ENCODE measurements at places on chromosomes 6 and 20. TPM values are rescaled to one million over a fixed set of nuclear protein-coding genes. Genes with fewer than 3 reads are reported as not detected.

The LY6G6F gene
- polyA plus RNA-seq, result not detected

DNA sequence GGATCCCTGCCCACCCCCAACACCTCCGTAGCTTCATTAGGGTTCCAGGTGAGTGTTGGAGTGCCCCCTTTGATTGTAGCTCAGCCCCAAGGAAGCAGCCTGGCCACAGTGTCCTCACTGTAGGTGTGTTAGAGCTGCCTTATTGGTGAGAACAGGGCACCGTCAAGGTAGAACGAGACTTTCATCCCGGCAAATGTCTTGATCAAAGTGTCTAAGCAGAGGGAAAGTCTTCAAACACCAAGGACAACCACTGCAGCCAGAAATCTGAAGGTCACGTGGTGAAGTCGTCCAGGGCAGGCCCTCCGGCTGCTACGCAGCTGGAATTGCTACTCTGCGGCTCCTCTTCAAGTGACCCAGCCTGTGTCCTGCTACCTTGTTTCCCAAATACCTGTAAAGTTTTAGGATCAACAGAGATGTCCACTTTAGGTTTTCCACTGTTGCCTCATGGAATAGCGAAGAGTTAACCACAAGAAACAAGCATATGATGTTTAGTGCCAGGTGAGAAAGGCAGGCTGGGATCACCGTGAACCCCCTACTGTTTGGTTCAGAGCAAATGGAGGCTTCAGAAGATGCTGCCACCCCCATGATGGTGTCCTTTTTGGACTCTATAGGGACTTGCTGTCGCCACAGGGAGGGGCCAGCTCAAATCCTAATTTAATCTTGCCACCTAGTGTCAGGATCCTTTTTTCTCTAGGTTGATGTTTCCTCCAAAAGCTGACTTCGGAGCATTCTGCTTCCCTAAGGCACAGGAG lies 1.7 kb upstream of the DLL1 start:
- H3K4me3 ChIP-seq, result no peak overlapping the region
- H3K4me1 ChIP-seq, result peaks cover 2% of the 10 kb centered on the region
- H3K27ac ChIP-seq, result no peak overlapping the region
- DNase-seq, result no peak

DNA sequence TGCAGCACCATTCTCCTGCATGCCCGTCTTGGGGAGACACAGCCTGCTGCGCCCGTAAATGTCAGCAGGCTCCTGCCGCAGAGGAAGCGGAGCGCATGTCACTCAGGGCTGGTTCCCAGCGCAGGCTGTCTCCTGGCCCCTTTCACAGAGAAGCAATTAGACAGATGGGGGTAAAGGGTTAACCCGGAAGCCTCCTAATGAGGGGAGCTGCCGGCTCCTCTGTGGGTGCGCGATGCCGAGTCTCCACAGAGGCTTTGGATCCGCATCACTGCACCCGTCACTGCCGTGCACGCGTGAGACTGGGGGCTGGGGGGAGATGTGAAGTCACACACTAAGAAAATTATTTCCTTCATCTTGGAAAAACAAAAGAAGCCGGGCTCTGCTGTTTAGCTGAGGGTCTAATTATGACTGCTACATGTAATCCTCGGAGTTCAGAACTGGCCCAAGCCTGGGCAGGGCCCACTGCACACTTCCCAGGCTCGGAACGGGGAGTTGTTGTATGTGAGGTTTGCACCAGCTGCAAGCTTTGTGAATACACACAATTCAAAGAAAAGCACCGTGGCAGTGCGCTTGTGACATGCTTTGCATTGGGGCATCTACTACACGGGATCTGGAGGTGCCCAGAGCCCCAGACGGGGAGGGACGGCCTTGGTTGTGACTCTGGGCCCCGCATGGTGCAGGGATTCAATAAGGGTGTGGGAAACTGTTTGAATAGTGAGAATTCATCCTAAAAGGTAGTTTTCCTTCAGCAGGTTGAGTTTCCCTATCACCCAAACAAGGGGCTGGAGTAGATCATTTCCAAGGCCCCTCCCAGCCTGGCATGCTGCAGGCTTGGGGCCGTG lies 331.6 kb downstream of the TAF4 start:
- H3K27ac ChIP-seq, result no peak overlapping the region

DNA sequence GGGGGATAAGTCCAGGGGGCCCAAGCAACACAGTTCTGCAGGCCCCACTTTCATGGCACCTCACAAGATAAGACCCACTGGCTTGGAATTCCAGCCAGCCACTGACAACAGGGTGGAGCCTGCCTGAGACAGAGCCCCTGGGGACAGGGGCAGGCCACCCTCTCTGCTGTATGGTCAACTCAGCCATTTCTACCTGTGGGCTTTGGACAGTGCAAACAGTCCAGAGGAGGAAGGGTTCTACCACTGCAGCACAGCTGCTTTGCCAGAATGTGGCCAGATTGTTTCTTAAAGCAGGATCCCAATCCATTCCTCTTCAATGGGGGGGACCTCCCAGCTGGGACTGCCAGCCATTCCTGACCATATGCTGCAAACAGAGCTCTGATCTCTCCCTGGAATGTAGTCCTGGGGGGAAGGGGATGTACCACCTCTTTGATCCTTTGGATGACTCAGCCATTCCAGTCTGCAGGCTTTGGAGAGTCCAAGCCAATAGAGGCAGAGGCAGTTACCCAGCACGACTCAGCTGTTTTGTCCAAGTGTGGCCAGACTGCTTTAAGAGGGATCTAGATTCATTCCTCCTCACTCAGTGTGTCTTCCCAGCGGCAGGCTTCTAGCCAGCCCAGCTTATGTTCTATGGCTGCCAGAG lies 842.2 kb downstream of the EPHA7 start:
- no peaks in the 10 kb centered on the region for H3K4me1 ChIP-seq
- no peak overlapping the region for H3K27ac ChIP-seq
- H3K36me3 ChIP-seq, result no peaks in the 10 kb centered on the region
- peak; percentile 84 for DNase-seq
- no peaks in the 10 kb centered on the region for H3K27me3 ChIP-seq

The THBS2 gene
- 99.4 TPM for polyA plus RNA-seq

DNA sequence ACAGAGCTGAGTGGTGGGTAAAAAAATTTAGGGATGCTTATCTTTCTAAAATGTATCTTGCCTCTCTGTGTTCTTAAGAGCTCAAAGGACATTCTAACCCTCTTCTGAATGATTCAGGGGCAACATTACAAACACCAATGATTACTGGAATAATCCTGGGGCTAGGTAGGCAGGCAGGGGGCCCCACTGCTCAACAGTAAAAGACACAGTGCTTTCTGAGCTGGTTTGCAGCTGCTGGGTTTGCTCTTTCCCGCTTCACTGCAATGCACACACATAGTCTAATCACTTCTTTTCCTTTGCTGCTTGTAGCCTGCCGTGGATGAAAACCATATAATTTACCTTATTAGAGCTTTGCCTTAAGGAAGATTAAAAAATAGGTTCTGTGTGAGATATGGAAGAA lies 23.9 kb downstream of the CLDN20 start:
- no peaks in the 10 kb centered on the region for H3K4me1 ChIP-seq
- H3K27me3 ChIP-seq, result no peaks in the 10 kb centered on the region
- no peak overlapping the region for H3K4me3 ChIP-seq
- no peak overlapping the region for H3K27ac ChIP-seq
- no peak for DNase-seq
- H3K36me3 ChIP-seq, result no peaks in the 10 kb centered on the region

- peak; percentile 39 for DNase-seq
- peak overlapping the region; percentile 39 for H3K27ac ChIP-seq
- H3K27me3 ChIP-seq, result no peaks in the 10 kb centered on the region
Observed at GRCh38 chr6:142356201-142356883, 54.5 kb downstream of the ADGRG6 start.

The MYCT1 gene
- 0.08 TPM for polyA plus RNA-seq

- H3K4me3 ChIP-seq, result no peak overlapping the region
- H3K4me1 ChIP-seq, result no peaks in the 10 kb centered on the region
- no peak overlapping the region for H3K27ac ChIP-seq
- DNase-seq, result no peak
- H3K36me3 ChIP-seq, result no peaks in the 10 kb centered on the region
- no peaks in the 10 kb centered on the region for H3K27me3 ChIP-seq
Observed at GRCh38 chr20:137668-138490, 4.5 kb upstream of the DEFB126 start.

- H3K36me3 ChIP-seq, result no peaks in the 10 kb centered on the region
- peaks cover 4% of the 10 kb centered on the region for H3K4me1 ChIP-seq
- no peaks in the 10 kb centered on the region for H3K27me3 ChIP-seq
- no peak overlapping the region for H3K4me3 ChIP-seq
- H3K27ac ChIP-seq, result no peak overlapping the region
- DNase-seq, result no peak
Observed at GRCh38 chr6:143221698-143222097, 161.0 kb downstream of the AIG1 start.

The HLA-DMB gene
- polyA plus RNA-seq, result 0.28 TPM

- DNase-seq, result no peak
- no peak overlapping the region for H3K27ac ChIP-seq
- no peaks in the 10 kb centered on the region for H3K27me3 ChIP-seq
Observed at GRCh38 chr6:101266063-101266462, 127.4 kb upstream of the GRIK2 start.

The PRR18 gene
- 0.01 TPM for polyA plus RNA-seq

DNA sequence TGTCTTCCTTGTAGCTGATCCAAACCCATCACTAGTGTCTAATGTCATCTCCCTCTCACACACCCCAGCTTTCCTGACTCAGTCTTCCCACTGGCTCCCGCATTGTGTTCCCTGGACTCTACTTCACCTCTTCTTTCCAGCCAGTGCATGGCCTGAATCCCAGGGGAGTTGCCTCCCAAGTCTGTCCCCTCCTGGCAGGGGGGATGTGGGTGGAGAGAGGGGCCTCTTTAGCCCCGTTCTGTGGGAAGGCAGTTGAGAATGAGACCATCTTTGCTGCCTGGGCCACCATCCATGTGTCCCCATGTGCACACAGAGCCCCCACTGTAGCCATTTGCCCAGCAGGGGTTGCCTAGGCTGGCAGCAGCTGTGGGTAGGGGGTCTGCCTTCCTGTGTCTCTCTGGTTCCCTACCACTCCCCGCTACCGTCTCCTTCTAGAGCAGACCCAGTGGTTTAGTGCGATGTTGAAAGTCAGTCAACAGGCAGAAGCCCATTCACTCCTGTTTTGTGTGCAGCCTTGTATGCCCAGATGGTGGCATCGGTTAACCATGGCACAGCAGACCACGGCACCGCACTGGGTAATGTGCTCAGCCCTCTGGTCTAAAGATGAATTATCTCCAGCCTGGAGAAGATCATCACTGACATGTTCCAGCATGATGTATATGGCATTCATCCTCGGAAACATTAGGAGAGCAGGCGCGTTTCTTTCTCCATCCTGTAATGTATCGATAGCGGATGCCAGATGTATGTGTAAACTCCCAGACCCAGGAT lies 178.8 kb upstream of the SNX9 start:
- H3K27ac ChIP-seq, result no peak overlapping the region
- H3K4me1 ChIP-seq, result no peaks in the 10 kb centered on the region
- DNase-seq, result peak; percentile 37
- H3K27me3 ChIP-seq, result no peaks in the 10 kb centered on the region
- H3K4me3 ChIP-seq, result no peak overlapping the region
- no peaks in the 10 kb centered on the region for H3K36me3 ChIP-seq

The DEF6 gene
- 0.17 TPM for polyA plus RNA-seq

GRCh38 chr6:5338177-5338960 lies 77.1 kb downstream of the FARS2 start:
- H3K27me3 ChIP-seq, result no peaks in the 10 kb centered on the region
- no peak for DNase-seq
- H3K27ac ChIP-seq, result no peak overlapping the region
- H3K36me3 ChIP-seq, result no peaks in the 10 kb centered on the region
- no peak overlapping the region for H3K4me3 ChIP-seq
- H3K4me1 ChIP-seq, result no peaks in the 10 kb centered on the region

DNA sequence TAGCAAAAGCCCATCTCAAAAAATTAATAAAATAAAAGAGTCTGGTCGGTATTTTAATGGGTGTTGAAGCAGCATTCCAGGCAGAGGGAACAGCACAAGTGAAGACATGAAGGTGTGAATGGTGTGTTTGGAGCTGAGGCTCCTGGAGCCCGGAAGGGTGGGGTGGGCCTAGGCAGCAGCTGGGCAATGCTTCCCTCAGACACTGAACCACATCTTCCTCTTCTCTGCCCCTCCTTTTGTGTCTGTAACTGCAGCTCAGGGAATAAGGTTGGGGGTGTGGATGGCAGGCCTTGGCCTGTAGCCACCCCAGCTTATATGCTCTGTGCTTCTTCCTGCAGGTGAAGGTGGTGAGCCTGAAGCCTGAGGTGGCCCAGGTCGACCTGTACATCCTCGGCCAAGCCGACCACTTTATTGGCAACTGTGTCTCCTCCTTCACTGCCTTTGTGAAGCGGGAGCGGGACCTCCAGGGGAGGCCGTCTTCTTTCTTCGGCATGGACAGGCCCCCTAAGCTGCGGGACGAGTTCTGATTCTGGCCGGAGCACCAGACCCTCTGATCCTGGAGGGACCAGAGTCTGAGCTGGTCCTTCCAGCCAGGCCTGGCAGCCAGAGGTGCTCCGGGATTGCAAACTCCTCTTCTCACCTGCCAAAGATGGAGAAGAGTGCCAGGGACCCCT lies 26.6 kb downstream of the POFUT1 start:
- no peaks in the 10 kb centered on the region for H3K4me1 ChIP-seq
- no peaks in the 10 kb centered on the region for H3K27me3 ChIP-seq
- DNase-seq, result no peak
- peaks cover 20% of the 10 kb centered on the region for H3K36me3 ChIP-seq
- no peak overlapping the region for H3K4me3 ChIP-seq

DNA sequence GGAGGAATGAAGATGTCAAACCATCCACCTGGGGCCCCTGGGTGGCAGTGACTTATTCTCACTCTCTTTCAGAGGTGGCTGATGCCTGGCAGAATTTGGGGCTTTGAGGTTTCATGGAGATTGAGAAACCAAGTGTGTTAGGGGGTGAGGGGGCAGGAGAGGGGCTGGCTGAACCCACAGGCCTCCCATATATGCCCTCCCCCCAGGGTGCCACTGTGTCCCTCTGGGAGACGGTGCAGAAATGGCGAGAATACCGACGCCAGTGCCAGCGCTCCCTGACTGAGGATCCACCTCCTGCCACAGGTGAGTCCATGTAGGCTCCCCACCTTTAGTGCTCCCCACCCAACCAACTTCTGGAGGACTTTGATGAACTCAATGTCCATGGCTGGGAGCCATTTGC lies 7.6 kb downstream of the GLP1R start:
- H3K4me3 ChIP-seq, result no peak overlapping the region
- H3K27me3 ChIP-seq, result no peaks in the 10 kb centered on the region
- no peak for DNase-seq
- no peaks in the 10 kb centered on the region for H3K36me3 ChIP-seq
- no peak overlapping the region for H3K27ac ChIP-seq

DNA sequence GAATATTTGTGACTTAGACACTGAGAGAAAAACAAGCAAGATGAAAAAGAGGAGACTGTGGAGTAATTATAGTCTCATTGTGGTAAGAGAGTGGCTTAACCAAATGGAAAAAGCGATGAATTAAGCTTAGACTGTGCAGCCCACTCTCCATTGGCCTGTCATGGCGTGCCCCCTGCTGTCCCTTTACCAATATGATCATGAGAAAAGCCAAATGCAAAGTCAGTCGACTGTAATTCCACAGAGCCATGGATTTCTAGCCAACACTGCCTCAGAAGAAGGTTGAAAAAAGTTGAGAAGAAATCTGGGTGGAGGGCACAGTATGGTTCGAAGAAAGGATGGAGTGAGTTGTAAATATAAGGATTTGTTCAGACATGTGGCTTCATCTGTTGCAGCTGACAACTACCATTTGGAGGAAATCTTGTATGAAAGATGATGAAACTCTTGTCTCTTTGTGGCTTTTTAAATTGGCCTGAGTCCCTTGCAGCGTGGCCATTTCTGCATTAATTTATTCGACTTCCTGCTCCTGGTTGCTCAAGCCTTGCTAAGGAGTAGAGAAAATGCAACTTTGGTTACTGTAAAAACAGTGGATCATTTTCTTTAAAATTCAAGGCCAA lies 251.4 kb downstream of the DOK5 start:
- H3K27me3 ChIP-seq, result no peaks in the 10 kb centered on the region
- no peak overlapping the region for H3K4me3 ChIP-seq
- H3K27ac ChIP-seq, result no peak overlapping the region
- no peaks in the 10 kb centered on the region for H3K36me3 ChIP-seq

Data from fibroblast of lung (primary cell).